Caco-2 (cell line): ENCODE measurements at places on chromosomes 1 and 21. TPM values are rescaled to one million over a fixed set of nuclear protein-coding genes. Genes with fewer than 3 reads are reported as not detected.

GRCh38 chr1:228023294-228023639, 16.5 kb downstream of the WNT3A start:
- no peak for DNase-seq
- H3K4me3 ChIP-seq = no peak overlapping the region
- H3K36me3 ChIP-seq = no peaks in the 10 kb centered on the region
- no peak overlapping the region for H3K27ac ChIP-seq

DNA sequence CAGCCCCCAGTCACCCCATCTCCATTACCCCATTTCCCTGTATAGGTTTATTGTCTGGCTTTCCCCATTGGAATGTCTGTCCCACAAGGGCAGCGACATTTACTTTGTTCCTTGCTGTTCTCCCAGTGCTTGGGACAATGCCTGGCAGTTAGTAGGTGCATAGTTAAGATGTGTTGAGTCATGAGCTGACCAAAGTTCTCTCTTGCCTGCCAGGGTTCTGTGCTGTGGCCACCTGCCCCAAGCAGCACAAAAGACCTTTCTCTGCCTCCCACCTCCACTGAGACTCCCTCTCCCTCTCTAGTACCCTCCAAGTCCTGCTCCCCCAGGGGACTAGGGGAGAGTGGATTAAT, 40.0 kb downstream of the TMCO4 start:
- H3K4me3 ChIP-seq = no peak overlapping the region
- H3K4me1 ChIP-seq = no peaks in the 10 kb centered on the region
- no peak for DNase-seq
- H3K27me3 ChIP-seq = no peaks in the 10 kb centered on the region
- H3K36me3 ChIP-seq = no peaks in the 10 kb centered on the region

- H3K4me3 ChIP-seq = no peak overlapping the region
- no peaks in the 10 kb centered on the region for H3K36me3 ChIP-seq
- no peak for DNase-seq
Observed at GRCh38 chr1:71657891-71658679, 577.2 kb upstream of the ZRANB2 start.

DNA sequence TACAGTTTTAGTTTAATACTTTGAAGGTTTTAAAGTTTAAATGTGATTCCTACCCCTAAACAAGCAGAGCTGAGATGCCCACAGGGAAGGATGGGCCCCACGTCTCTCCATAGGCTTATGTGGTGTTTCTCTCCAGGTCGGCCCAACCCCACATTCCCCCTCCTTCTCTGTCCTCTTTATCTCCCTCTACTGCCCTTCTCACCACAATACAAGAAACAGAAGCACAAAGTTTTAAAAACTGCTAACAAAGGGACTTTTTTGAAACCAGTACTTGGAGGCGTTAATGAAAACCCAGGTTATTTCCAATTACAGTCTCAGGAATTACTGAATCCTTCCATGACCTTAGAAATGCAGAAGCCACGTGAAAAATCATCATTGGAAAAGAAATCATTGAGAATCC, 324.0 kb downstream of the NTNG1 start:
- no peaks in the 10 kb centered on the region for H3K27me3 ChIP-seq
- no peak overlapping the region for H3K4me3 ChIP-seq
- no peaks in the 10 kb centered on the region for H3K36me3 ChIP-seq
- DNase-seq = no peak

DNA sequence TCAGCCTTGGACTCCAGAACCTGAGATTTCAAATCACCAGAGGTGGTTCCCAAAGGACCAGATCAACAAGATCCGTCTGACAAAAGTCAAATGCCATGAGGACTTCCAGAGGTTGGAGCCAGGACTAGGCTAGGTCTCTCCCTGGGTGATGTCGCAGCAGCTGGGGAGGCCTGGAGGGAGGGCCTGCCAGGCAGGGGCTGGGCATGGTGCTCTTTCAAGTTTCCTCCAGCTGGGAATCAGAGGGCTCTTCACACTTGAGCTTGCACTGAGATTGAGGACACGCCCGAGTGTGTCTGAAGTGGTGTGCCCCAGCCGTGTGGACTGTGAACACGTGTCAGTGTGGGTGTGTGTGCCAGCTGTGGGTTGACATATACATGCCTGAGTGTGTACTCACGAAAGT, 21.3 kb upstream of the RSPO1 start:
- no peak overlapping the region for H3K27ac ChIP-seq
- H3K27me3 ChIP-seq = no peaks in the 10 kb centered on the region
- H3K4me1 ChIP-seq = peaks cover 6% of the 10 kb centered on the region
- no peak overlapping the region for H3K4me3 ChIP-seq
- DNase-seq = no peak

Gene ERG
- total RNA-seq = not detected in 2 replicates

Gene EDARADD
- total RNA-seq = 14.4 and 15.6 TPM in 2 replicates

Gene LCA5L
- total RNA-seq = 0.44 and 0.61 TPM in 2 replicates

Gene UBXN10
- 0.05 and 0.07 TPM in 2 replicates for total RNA-seq

Gene MASP2
- total RNA-seq = 0.32 and 0.50 TPM in 2 replicates
